ENCODE measurements at places on chromosomes 6 and 20. TPM values are rescaled to one million over a fixed set of nuclear protein-coding genes. Genes with fewer than 3 reads are reported as not detected.

GRCh38 chr20:7702141-7702540, 238.1 kb downstream of the HAO1 start:
- no peak for DNase-seq

DNA sequence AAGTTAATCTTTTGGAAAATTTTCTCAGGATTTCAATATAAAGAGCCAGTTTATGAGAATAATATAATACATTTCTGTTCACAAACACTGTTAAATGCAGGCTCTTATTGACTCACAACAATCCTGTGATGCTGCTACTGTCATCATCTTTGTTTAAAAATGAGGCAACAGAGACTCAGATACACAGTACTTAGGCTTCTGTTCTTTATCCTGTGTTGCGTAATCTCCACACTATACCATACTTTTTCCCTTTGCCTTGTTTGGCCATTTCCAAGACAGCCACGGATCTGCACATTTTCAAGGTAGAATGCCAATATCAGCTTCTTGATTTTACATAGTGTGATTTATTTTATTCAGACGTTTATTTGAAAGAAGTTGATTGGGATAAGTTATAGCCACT, 699.0 kb upstream of the CITED2 start:
- no peak for DNase-seq

- DNase-seq = no peak
Measured at GRCh38 chr20:12886618-12887363, 122.0 kb upstream of the SPTLC3 start.

Gene PKIG
- polyA plus RNA-seq = 54.1 TPM

Gene RGS17
- 3.6 TPM for polyA plus RNA-seq

All from left kidney (tissue), 8 donors.